ENCODE measurements at places on chromosomes 6 and 20. TPM values are rescaled to one million over a fixed set of nuclear protein-coding genes. Genes with fewer than 3 reads are reported as not detected.

Gene SYNCRIP
- 117 TPM for total RNA-seq

Gene MCCD1
- total RNA-seq, result not detected

Gene IDH3B
- 133 TPM for total RNA-seq

Gene MEP1A
- not detected for total RNA-seq

Gene MAD2L1BP
- total RNA-seq, result 33.7 TPM

Gene HDGFL1
- not detected for total RNA-seq

Gene ULBP2
- 3.2 TPM for total RNA-seq

Gene ARMH2
- total RNA-seq, result not detected

Gene TEAD3
- 5.7 TPM for total RNA-seq

Gene NNAT
- not detected for total RNA-seq

Gene CST1
- 0.98 TPM for total RNA-seq
